ENCODE measurements at places on chromosomes 5 and 9.

DNA sequence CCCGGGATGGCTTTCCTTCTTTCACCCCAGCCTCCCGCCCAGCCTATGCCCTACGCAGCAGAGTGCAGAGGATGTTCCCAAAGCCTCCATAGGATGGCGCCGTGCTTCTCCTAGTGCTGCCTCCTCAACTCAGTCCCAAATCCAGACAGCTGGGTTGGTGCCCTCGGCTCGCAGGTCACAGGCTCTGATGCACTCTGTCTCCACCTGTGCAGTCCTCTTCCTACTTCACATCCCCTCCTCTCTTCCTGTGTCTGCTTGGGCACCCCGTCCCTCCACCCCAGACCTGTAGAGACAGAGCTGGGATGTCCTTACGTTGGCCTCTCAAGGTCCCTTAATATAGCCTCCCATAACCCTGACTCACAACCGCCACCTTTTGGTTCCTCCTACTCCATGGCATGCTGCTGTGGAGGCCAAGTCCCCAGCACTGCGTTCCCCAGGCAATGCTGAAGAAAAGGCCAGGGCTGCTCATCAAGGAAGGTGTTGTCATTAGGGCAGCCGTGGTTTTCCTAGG is 314.4 kb downstream of the GADD45G start:
- DNase-seq, result no peak

DNA sequence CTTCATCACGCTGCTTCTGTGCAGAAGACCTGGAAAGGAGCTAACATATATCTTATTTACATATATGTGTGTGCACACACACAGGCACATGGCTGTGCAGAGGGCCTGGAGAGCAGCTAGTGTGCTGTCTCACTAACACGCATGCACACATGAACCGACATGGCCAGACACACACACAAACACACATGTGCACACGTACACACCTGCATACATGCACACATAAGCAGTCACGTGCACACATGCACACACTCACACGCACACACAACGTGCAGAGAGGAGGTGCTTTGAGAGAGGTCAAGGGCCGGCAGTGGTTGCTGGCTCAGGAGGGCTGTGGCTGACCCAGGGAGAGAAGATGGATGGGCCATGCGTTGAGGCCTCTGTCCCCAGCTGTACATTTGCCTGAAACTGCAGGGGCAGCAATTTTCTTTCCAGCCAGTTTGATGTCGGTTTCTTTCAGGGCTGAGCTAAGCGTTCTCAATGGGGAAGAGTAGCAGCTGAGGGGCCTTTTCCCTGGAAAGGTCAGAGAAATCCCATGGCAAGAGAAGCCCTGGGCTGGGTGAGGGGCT is 66.7 kb downstream of the OLFM1 start:
- DNase-seq, result no peak

- DNase-seq, result no peak
Observed at GRCh38 chr9:125536776-125537175, 170.2 kb downstream of the MAPKAP1 start.

GRCh38 chr9:607417-607816 is 234.1 kb upstream of the DMRT1 start:
- no peak for DNase-seq

DNA sequence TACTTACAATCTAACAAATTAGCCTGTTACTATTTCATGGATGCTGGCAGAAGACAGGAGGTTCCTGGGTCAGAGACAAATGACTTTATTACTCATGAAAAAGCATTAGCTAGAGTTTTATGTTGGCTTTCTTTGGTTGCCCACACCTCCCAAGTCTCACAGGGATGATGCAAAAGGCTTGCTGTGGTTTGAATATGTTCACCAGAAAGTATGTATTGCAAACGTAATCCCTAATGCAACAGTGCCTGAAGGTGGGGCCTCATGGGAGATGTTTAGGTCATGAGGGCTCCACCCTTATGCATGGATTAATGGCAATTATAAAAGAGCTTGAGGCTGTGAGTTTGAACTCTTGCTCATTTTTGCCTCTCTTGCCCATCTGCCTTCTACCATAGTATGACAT is 28.5 kb downstream of the DPYSL3 start:
- DNase-seq, result no peak

- DNase-seq, result no peak
Observed at GRCh38 chr5:178306430-178307225, 74.0 kb upstream of the PHYKPL start.

DNA sequence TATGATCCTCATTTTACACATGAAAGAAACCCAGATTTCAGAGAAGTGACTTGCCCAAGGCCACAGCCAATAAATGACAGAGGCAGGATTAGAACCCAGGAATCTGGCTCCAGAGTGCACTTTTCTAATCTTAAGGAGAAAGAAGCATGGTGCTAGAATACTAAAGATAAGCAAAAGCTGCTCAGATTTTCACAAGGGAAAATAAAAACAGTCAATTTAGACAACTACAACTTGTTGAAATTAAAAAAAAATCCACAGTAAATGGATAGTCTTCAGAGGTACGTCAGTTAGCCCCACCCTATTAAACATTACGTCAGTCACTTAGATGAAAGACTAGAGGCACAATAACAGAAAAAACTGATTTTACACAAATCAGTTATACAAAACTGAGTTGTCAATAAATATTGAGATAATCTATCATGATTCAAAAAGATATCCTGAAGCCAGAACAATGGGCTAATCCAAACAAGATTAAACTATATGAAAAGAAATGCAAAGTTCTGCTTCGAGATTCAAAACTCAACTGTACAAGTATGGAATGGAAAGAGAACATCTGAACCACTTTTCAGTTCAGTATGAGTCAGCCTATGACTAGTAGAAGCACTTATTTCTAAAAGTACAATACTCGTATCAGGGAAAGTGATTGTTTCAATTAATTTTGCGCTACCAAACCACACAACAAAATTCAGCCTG is 9.3 kb downstream of the TMEM245 start:
- DNase-seq, result no peak

DNA sequence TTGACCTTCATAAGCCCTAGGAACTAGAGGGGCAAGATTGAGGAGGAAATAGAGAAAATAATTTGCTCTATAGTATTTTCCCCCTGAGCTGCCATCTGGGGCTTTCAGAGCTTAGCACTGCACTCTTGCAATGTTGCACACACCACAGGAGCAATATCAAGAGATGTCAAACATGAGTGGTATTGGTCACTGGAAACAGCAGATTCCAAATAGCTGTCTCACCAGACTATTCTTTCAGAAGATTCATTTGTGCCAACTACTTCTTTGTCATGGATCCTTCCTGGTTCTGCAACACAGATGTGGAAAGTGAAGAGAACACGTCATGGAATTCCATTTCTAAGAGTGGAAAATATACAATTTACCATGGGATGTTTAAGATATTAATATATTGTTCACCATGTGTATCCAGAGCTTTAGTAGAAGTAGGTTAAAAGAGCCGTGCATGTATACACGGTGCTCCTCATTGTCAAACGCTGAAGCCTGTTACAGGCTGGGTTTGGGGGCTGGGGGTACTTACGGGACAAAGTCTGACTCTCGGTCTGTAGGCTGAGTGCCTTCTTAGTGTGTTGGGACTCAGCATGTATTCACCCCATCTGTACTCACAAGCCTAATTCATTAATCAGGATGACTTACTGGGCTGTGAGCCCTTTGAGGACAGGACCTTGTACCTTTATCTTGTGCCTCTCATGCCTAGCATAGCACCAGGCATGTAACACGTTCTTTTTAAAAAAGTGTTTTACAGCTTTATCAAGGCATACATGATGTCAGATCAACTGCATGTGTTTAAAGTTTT is 31.4 kb upstream of the GDNF start:
- no peak for DNase-seq

DNA sequence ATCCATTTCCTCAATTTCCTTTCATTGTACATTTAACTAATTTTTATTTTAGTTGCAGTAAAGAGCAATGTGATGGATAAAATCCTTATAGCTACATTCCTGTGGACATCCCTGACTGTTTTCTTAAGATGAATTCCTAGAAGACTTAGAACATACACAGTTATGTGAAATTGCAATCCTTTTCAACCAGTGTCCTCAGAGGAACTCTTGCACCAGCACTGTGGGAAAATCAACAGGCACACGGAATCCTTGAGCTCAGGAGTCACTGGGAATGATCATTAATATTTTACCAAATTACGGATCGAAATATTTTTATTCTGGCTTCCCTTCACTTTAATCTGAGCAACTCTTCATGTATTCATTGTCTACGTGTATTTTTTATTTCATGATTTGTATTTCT is 901.9 kb upstream of the WWC1 start:
- DNase-seq, result no peak

- DNase-seq, result no peak
Observed at GRCh38 chr5:98214240-98215051, 559.0 kb upstream of the RGMB start.

- DNase-seq, result no peak
Observed at GRCh38 chr9:121232251-121232650, 30.6 kb upstream of the RAB14 start.

DNA sequence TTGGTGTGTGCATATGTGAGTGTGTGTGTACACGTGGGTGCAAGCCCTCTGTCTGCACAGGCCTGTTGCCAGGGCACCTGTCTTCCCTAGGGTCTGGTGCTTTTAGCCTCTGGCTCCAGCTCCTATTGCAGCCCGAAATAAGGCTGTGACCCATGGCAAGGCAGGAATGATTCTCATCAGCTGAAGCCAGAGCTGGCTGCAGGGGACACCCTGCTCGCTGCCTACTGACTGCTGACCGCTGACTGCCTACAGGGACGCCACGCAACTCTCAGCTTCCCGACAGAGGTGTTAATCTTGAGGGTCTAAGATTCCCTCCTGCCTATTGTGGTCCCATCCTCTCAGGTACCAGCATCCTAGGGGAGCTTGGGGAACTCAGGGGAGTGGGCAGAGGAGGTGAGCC is at the start of gene MYOZ3:
TSS of gene MYOZ3 (plus strand) at position 166 of the 400 bp plus-strand sequence. CDS start 1,691 bp downstream, outside the sequence.
- no peak for DNase-seq

DNA sequence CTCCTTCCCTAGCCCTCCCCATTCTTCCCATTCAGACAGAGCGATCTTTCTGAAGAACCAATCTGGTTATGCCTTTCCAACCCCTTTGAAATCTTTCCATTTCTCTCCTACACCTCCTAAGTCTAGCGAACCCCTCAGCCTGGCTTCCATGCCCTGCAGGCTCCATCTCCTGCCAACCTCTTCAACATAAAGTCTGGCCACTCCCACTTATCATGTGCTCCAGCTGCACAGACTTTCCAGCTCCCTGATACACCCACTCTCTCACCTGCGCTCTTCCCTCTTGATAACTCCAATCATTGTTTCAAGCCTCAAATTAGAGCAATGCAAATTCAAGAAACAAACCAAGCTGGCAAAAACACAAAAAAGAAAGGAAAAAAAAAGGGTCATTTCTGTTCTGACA is 3.8 kb upstream of the ORM1 start:
- no peak for DNase-seq

DNA sequence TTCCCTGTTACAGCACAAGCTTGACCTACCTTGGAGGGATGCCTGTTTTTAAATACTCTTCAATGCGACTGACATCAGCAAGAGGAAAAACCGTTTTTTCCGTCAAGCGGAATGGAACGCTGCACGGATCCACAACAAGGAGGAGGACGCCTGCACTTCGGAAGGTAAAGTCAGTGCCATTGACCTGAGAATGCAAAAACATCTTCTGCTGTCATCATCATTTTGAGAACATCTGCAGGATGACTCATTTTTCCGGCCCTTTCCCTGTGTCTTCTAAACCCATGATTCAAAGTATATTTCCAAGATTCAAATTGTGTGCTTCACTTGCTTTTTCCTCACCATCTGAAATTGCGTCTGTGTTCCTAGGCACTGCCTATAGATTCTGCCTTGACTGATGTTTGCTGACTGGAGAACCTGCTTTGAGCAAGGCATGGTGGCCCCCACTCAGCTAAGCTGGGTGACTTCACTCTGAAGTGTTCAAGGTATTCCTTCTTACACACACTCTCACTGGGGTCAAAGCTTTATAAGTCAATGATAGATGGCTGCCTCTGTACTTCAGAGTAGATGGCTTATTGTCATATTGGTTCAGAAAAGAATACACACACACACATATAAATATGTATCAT is 78.1 kb downstream of the CEMIP2 start:
- DNase-seq, result no peak

DNA sequence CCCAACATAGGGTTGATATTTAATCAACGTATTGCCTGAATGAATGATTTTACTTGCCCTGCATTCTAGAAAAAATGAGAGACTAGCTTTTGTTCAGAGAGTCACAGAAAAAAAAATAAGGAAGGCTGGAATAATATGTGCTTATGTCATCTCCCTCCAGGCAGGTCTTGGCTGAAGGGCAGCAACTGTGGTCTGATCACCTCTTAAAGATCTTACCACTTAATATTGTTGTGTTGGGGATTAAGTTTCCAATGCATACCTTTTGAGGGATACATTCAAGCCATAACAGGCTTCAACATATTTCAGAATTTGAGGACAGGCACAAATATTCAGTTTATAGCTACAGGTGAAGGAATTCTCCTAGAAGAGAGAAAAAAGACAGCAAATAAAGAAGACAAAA is 157.3 kb upstream of the S1PR3 start:
- DNase-seq, result no peak

DNA sequence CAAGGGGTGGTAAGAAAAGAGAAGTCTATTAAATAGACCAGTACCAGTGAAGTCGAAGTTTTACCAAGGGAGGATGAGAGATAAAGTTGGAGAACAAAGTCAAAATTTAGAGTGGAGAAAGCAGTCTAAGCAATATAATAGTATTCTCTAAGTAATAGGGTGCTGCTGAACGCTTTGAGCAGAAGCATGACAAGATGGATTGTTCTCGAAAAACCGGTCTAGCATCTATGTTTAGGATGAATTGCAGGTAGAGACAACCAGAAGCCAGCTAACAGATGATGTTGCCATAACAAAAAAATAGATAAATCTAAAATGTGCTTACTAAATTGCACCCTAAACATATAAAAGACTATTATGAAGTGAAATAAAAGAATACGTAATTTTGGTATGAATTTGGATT is 237.0 kb downstream of the PRELID2 start:
- no peak for DNase-seq

GRCh38 chr9:128902351-128903078 is 18.3 kb upstream of the PHYHD1 start:
- no peak for DNase-seq

DNA sequence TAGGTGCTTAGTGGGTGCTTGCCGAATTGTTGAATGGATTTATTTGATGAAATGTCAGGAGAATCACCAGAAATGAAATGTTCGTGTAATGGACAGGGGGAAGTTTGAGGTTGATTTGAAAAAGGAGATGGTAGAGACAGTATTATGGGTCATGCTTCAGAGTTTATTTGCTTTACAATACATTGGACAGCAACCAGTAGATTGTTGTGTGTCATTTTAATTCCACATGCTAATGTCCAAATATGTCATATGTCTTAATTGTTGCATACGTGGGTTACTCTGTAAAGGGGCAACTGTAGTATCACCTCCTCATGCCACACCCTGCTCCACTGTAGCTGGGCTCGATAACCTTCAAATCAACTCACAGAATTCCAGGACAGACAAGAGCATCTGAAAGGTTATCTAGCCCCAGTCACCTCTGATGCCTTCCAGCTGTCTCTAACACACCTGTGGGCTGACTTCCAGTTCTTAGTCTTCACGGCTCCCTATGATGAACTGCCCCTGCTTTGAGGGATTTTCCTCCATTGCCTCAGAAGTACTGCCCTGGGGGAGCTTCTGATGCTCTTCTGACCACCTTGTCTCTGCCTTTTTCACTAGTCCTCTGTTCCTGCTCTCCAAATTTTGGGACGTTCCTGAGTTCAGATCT is 1.7 kb downstream of the PDCD1LG2 start:
- DNase-seq, result no peak

Measured in hippocampal formation (tissue), 2 donors.